ENCODE measurements at places on chromosomes 12 and 14. TPM values are rescaled to one million over a fixed set of nuclear protein-coding genes. Genes with fewer than 3 reads are reported as not detected.
A peak's percentile ranks its signal among the peaks of the same experiment; 100 is the strongest.

The NXPH4 gene
- polyA plus RNA-seq: 6.5 TPM

DNA sequence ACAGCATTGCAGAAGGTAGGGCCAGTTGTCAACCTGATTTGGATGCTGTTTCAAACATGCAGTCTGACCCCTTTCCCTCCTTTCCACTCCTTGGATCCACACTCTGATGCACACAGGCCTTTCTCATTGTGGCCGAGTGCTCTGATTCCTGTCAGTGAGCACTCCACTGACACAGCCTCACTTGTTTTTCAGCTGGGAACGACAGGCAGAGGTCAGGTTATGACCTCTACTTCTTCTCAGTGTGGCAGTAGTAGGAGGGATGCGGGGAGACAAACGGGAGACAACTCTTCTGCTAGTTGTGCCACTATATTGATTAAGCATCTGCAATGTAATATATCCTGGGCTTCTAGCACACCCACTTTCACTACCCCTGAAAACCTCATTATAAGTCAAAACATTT lies 61.8 kb downstream of the DERA start:
- DNase-seq: no peak

The VASH1 gene
- 34.4 TPM for polyA plus RNA-seq

- DNase-seq: no peak
Observed at GRCh38 chr14:93949511-93950075, 22.4 kb downstream of the FAM181A start.

- DNase-seq: peak; percentile 29
Observed at GRCh38 chr12:106841510-106842302, 67.2 kb downstream of the RIC8B start.

The FOXA1 gene
- 2.8 TPM for polyA plus RNA-seq

DNA sequence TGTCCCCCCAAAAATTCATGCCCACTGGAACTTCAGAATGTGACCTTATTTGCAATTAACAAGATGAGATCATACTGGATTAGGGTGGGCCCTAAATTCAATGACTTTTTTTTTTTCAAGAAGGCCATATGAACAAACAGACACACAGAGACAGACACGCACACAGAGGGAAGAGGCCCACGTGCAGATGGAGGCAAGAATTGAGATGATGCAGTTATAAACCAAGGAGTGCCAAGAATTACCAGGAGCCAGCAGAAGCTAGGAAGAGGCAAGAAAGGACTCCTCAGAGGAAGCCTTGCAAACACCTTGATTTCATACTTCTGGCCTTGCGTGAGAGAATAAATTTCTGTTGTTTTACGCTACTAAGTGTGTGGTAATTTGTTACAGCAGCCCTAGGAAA lies 33.4 kb downstream of the NELL2 start:
- DNase-seq: no peak

The PTPRQ gene
- polyA plus RNA-seq: 1.6 TPM

- DNase-seq: no peak
Observed at GRCh38 chr12:89189448-89189847, 162.9 kb downstream of the DUSP6 start.

GRCh38 chr12:87660987-87661774 lies 368.0 kb downstream of the C12orf50 start:
- no peak for DNase-seq

DNA sequence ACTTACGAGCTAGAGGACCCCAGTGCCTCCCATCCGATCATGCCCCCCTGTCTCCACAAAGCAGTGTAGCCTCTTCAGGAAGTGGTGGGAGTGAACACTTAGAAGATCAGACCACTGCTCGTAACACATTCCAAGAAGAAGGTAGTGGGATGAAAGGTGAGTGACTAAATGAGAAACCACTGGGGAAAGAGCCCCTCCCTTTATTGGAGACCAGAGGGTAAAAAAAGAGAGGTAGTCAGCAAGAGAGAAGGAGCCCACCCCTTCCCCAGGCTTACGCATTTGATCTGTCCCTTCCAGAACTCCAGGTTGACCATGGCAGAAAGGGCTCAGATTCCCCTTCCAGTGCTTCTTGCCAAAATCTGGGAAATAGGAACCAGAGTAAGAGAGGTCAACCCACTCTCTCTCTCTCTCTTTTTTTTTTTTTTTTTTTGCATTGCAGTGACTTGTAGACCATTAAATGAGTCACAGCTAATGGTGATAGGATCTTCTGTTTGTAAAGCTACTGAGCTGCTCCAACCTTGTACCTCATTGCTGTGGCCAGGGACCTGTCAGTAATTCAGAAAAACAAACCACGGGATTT lies 165.4 kb downstream of the GCH1 start:
- no peak for DNase-seq

- DNase-seq: no peak
Observed at GRCh38 chr14:48289701-48290100, 614.3 kb upstream of the MDGA2 start.

The DEPDC4 gene
- 6.4 TPM for polyA plus RNA-seq

The CINP gene
- 32.6 TPM for polyA plus RNA-seq

The LRRIQ1 gene
- polyA plus RNA-seq: 57.9 TPM

- no peak for DNase-seq
Observed at GRCh38 chr14:21860172-21860571, 186.6 kb upstream of the OR4E1 start.

- DNase-seq: no peak
Observed at GRCh38 chr12:3061059-3061458, 16.1 kb upstream of the TSPAN9 start.

DNA sequence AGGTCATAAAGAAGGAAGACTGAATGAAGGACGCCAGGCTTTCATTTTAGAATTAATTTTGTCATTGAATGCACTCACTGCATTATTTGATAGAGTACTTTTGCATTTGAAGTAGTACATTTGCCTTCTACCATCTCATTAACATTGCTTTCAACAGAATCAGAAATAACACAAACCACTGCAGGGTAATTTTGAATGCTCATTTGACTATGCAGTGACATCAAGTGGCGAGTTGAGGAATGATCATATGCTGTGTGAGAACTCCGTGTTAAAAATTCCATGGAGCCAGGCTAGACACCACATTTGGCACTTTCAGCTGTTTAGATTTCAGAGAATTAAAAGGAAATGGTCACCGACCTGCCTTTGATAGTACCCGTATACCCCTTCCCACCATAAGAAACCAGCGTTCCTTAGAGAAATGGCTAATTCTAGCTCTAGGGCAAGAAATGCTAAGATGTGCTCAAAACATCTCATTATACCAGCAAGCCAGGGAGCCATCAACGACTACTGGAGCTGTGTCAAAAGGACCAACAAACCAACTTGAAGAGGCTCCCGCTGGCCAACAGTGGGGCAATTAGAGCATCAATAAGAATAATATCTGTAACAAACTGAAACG lies 16.5 kb downstream of the HEBP1 start:
- DNase-seq: no peak

DNA sequence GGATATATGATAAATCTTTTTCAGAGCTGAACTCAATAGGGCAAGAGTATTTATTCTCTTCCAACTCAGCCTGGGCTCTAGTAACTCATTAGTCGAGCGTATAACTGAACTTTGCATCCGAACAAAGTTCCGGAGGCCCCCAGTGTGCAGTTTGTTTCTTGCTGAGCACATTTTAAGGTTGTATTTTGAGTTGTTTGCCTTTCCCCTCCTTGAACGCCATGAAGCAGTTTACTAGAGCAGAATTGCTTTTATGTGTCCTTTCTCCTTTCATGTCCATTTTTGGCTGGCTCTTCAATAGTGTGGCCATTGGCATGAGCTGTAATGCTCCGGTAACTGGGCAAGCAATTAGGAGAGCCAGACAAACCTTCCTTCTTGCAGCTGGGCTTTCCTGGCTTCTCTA lies 105.3 kb downstream of the WIF1 start:
- no peak for DNase-seq

DNA sequence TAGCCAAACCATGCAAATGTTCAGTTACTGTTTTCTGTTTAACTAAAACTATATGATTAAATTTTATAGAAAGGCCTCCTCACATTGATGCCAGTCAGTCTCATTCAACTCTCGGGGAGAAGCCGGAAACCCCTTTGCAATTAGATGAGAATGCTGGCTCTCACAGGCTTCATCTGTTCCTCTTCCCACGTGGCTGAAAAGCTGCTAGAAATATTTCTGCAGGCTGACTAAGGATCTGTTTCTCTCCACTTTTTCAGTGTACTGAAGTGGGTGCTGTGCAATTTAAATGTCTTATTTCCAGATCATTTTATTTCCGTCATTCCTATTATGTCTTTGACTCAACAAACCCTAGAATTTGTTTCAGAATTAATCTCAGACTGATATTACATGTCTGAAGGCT lies 17.4 kb upstream of the KCNH3 start:
- DNase-seq: no peak

GRCh38 chr12:22377731-22378496 lies 43.4 kb upstream of the ST8SIA1 start:
- peak; percentile 5 for DNase-seq

The GPR135 gene
- 9.3 TPM for polyA plus RNA-seq

- DNase-seq: peak; percentile 40
Observed at GRCh38 chr12:123043536-123044001, 63.1 kb downstream of the ARL6IP4 start.

- no peak for DNase-seq
Observed at GRCh38 chr14:69574263-69574953, at the start of gene CCDC177. Gene CCDC177, minus strand, starts transcription at chr14:69574871. Its CDS starts 1,249 bp downstream, at chr14:69573622.

DNA sequence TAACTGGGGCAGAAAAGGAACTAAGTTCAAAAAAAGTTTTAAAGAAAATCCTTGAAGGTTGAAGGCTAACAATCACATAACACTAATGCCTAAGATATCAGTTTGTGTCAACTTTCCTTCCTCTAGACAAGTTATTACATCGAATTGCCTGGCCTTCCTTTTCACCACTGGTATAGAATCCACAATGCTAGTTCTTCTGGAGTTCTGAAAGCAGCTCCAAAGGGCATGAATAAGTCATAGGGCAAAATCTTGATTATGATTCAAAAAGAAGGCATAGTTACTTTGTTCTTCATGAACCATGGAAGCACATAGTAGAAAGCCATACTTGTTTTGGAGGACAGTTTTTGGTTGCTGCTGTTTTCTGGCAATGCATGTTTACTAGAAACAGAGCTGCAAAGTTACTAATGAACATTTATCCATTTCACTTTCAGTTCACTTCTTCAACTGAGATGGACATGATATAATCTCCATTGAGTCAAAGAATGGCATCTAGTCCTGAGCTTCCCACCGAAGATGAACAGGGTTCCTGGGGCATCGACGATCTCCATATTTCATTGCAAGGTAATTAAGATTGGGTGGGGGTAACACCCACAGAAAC lies 56.0 kb downstream of the SYNE2 start:
- no peak for DNase-seq

DNA sequence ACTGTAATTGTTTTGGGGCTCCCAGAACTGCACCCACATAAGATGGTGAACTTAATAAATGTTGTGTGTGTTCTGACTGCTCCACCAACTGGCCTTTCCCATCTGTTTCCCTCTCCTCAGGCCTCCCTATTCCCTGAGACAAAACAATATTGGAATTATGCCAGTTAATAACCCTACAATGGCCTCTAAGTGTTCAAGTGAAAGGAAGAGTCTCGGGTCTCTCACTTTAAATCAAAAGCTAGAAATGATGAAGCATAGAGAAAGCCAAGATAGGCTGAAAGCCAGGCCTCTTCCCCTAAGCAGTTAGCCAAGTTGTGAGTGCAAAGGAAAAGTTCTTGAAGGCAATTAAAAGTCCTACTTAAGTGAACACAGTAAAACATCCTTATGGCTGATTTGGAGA lies 13.4 kb downstream of the ACOT6 start:
- no peak for DNase-seq

GRCh38 chr14:62994096-62994495 lies 51.2 kb downstream of the KCNH5 start:
- DNase-seq: no peak

DNA sequence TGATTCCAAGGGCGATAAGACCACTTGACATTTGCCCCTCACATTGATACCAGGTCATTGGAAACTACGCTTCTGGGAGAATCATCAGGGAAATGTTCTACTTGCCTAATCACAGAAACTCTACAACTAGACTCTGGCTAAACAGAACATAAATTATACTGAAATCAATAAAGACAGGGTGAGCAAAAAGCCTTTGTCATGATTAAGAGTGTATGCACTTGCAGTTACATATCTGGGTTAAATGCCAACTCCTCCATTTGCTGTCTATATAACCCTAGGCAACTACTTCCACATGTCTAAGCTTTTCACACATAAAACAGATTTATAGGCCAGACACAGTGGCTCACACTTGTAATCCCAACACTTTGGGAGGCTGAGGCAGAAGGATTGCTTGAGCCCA lies 125.7 kb downstream of the PHLDA1 start:
- DNase-seq: no peak

The MMP19 gene
- 9.0 TPM for polyA plus RNA-seq

The LRRC10 gene
- not detected for polyA plus RNA-seq

The HHIPL1 gene
- 1.6 TPM for polyA plus RNA-seq

GRCh38 chr12:7797698-7798398 lies 8.6 kb downstream of the NANOG start:
- DNase-seq: no peak

The PROX2 gene
- 0.37 TPM for polyA plus RNA-seq
